Hepatic stellate cell (primary cell): ENCODE measurements at places on chromosomes 2 and 18.

DNA sequence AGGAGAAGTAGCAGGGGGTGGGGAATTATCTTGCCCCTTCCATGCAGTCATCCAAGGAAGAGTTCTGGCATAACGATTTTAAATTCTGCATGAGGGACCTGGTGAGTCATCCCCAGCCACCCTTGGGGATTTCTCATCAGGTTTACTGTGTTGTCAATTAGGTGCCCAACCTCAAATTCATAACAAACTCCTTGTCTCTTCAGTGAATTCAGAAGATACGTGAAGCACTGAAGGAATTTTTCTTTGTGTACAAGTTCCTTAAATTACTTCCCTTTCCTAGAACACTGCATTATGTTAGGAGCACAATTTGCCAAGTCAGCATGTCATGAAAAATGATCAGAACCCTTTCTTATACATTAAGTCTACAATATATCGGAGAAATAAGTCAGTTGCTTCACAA lies 70.8 kb upstream of the NOSTRIN start:
- DNase-seq, result no peak

GRCh38 chr2:5798084-5798483 lies 105.9 kb downstream of the SOX11 start:
- no peak for DNase-seq

DNA sequence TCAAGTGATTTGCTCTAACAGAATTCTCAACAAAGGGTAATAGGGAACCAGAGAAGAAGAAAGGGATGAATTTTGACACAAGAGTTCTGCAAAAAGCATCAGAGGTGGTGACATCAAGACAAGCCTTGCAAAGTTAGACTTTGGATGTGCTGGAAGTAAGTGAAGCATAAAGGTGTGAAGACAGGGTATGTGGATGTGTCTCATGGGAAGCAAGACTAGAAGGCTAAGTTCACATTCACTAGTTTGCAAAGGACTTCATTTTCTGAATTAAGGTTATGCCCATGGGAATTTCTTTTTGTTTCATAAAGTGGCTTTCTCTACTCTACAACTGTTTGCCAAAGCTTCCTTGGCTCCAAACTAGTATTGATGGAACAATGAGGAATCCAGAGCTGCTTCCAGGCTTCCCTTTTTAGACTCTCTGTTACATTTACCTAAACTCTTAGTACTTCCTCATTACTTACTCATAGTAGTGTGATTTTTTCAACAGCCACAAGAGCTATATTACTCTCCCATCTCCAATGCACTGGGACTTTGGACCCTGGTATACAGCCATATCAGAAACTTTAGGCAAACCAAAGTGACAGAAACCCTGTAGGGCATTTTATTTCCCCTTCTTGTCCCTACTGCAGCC lies 21.1 kb upstream of the IHH start:
- DNase-seq, result no peak

GRCh38 chr2:98347298-98348065 lies 1.2 kb downstream of the CNGA3 start:
- DNase-seq, result no peak

DNA sequence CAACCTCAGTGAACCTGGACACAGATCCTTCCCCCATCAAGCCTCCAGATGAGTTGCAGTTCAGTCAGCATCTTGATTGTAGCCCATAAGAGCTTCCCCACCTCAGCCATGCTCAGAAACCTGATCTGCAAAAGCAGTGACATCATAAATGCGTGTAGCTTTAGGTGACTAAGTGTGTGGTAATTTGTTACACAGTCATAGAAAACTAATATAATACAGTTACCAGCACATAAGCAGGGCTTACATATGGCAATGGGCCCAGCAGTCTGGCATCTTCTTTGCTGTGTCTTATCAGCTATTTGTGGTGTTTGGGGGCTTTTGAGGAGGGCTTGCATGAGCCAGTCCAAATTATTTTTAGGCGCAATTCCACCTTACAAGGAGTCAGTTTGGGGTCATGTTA lies 807.0 kb downstream of the SLC4A3 start:
- DNase-seq, result no peak

DNA sequence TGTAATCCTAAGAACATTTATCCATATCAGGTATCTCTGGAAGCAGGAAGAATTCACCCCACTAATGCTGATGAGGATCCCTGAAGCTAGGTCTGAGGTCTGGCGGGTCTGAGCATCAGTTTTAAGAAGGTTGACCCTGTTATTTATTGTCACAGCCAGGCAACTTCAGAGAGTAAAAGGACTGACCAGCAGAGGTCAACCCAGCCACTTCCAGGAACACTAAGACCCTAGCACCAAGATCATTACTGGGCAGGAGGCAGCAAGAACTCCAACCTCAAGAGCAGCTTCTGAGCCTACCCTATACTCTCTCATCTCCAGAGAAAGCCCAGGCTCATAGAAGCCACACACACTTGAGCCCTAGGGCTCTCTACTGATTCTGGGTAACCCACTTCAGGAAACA lies 901.4 kb downstream of the DCDC2C start:
- no peak for DNase-seq

- no peak for DNase-seq
Observed at GRCh38 chr18:46034230-46034629, 37.8 kb downstream of the PSTPIP2 start.

- DNase-seq, result no peak
Observed at GRCh38 chr2:5195636-5196035, 496.5 kb upstream of the SOX11 start.

DNA sequence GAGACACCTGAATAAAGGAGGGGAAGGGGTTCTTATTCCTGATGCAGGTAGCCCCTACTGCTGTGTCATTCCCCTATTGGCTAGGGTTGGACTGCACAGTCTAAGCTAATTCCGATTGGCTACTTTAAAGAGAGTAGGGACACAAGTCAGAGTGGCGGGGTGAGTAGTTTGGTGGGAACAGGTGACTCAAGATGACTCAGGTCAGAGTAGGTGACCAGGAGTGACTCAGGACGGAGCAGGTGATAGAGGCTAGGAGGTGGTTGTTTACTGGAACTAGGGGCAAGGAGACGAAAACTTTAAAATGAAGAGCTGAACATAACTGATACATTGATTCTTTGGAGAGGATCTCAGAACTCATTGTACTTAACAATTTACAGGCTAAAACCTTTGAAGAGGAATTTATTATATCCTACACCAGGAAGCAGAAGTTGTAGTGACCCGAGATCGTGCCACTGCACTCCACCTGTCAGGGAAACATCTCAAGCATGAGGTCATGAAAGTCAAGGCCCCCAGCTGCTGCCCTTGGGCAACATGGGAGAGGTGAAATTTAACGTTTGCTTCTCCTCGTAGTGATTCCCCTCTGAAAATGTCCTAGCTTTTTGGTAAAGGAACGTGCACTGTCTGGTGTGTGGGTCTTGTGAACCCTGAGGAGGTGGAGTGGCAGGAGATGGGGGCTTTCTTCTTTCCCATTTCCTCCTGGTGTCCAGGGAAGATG lies 4.5 kb upstream of the CYP27A1 start:
- DNase-seq, result no peak

GRCh38 chr2:64359171-64359891 lies 94.6 kb upstream of the LGALSL start:
- DNase-seq, result no peak
